ENCODE measurements at places on chromosomes 7 and 10. TPM values are rescaled to one million over a fixed set of nuclear protein-coding genes. Genes with fewer than 3 reads are reported as not detected.

The PSTK gene
- 2.6 TPM for total RNA-seq

The FAM221A gene
- total RNA-seq, result 6.3 TPM

The PPP1R17 gene
- not detected for total RNA-seq

The ECHDC3 gene
- not detected for total RNA-seq

The PKD2L1 gene
- 0.18 TPM for total RNA-seq

The WNT16 gene
- total RNA-seq, result not detected

The EPHB6 gene
- 7.0 TPM for total RNA-seq

The FXYD4 gene
- not detected for total RNA-seq

The ACTL6B gene
- total RNA-seq, result not detected

The SORCS1 gene
- not detected for total RNA-seq

The SLC18A3 gene
- not detected for total RNA-seq

The PPP1R9A gene
- not detected for total RNA-seq

Measured in activated CD4-positive, alpha-beta memory T cell treated with anti-CD3 and anti-CD28 coated beads, Interleukin-2, amount 10 ng/mL, durations not matched to agents 7 days and 5 days (primary cell).